ENCODE measurements at places on chromosomes 1 and 21.

GRCh38 chr1:160158534-160158933 lies 7.1 kb downstream of the ATP1A4 start:
- DNase-seq: no peak

GRCh38 chr1:27607239-27607804 lies 3.4 kb upstream of the AHDC1 start:
- DNase-seq: no peak

GRCh38 chr21:44297525-44298290 lies 2.1 kb upstream of the PFKL start:
- DNase-seq: peak; percentile 80

- no peak for DNase-seq
These were observed 15.3 kb downstream of the SEMA6C start for GRCh38 chr1:151130987-151131586.

DNA sequence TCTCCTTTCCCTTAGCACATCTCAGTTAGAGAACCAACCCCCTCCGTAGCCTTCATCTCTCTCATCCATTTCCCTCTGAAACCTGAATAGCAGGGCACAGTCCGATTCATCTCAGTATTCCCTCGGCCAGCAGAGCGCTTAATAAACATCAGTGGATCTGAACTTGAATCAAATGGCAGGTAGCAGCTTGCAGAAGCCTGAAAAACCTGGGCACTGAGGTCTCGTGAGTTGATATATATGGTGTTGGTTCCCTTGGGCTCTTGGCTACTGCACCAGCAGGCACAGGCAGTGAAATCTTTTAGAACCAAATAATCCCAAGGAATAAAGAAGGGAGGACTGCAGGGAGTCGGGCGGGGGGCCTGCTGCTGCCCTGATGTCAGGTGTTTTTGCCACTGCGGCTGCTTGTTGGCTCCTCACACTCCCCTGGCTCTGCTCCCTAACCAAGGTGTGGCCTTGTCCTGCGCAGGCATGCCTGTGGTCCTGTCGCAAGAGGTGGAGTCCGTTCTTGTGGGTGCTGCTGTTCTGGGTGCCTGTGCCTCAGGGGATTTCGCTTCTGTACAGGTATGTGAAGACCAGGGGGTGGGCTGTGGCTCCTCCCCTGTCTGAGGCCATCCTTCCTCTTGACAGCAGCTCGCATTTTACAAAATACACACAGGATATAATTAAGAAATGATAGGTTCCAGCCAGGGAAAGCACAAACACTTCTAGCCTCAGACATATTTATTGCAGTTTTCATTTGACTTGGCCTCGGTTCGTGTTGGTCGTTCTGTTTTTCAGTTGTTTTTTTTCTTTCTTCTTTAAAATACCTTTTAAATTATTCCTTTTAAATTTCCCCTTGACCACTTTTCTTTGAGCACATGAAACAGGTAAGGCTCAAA lies 140.9 kb upstream of the HOOK1 start:
- DNase-seq: no peak

DNA sequence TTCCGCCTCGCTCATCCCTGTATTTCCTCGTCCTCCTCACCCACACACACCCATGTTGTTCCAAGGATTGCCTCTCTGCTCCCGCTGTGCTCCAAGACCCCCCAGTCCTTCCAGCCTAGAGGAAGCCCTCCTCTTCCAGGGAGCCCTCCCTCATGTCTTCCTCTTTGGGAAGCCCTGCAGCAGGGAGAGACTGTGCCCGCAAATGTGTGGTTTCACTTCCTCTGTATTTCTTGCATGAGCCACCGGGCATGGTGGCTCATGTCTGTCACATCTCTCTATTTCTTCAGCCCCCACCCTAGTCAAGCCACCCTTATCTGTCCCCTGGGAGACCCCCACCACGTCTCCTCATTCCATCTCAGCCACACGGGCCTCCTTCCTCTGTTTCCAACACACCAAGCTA lies 57.5 kb upstream of the PAX7 start:
- DNase-seq: no peak

DNA sequence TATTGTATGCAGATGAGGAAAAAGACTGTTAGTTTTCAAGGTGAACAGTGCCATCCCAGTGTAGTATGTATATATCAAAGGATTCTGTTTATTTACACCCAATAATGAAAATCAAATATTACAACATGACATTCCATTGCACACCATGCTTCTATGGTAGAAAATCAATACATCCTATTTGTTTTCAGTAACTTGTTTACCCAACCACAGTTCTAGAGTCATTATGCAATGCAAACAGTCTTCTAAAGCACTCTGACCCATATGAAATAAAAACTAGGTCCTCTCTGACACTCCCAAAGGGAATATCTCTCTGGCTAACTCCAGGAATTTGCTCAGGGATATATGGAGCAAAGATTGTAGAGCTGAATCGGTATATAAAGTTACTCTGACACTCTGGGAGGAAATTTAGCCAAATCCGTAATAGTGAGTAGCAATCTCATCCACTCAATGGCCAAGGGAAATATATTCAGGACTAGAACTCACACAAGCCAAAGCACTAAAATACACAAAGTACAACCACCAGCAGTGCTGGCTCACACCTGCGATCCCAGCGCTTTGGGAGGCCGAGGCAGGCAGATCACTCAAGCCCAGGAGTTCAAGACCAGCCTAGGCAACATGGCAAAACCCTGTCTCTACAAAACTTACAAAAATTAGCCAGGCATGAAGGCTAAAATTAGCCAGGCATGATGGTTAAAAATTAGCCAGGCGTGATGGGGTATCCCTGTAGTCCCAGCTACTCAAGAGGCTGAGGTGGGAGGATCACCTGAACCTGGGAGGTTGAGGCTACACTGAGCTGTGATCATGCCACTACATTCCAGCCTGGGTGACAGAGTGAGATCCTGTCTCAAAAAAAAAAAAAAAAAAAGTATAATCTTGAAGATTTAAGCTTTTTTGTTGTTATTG lies 75.2 kb downstream of the RERE start:
- no peak for DNase-seq
